ENCODE measurements at places on chromosomes 12 and 14.

DNA sequence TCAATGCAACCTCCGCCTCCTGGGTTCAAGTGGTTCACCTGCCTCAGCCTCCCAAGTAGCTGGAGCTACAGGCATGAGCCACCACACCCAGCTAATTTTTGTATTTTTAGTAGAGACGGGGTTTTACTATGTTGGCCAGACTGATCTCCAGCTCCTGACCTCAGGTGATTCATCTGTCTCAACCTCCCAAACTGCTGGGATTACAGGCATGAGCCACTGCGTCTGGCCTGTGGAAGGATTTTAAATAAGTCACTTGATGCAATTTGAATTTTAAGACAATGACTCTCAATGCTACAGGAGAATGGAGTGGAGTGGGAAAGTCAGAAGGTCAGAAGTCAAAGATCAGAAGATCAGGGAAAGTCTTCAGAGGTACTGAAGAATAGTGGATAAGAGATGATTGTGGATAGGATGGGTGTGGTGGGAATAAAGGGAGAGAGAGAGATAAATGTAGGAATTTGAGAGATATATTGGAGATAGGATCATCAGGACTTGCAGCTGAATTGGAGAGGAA lies 15.4 kb downstream of the TMEM52B start:
- no peak for DNase-seq

DNA sequence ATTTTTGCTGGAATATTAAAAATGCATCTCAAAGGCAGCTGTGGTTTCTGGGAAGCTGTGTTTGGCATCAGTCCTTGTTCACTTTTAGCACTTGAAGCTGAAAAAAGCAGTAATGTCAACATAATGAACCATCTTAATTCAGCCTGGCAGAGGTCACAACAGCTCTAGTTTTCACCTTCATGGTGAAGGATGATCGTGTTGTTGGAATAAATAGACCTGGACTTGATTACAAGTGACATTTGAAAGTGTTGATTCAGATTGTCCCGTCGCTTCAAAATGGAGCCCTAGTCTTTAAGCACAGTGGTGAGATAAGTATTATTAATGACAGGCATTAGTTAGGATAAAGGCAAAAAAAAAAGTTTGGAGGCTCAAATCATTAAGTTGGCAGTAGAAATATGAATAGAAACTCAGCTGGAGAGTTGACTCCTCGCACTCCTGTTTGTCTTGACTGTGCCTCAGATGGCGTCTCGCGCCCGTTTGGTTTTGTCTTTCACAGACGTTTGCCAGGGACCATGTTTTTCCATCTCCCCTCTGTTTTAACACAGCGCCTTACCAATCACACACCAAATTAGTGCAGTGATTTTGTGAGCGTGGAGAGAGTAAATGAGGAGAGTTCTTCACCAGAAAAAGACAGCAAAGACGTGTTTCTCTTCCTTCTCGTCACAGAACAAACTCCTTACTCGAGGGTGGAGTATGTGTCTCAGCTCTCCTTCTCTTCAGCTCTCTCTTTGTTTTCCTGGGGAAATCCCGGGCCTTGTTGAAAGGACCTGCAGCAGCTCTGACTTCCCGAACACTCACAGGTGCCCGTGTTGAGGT lies 53.4 kb upstream of the MMP17 start:
- no peak for DNase-seq

DNA sequence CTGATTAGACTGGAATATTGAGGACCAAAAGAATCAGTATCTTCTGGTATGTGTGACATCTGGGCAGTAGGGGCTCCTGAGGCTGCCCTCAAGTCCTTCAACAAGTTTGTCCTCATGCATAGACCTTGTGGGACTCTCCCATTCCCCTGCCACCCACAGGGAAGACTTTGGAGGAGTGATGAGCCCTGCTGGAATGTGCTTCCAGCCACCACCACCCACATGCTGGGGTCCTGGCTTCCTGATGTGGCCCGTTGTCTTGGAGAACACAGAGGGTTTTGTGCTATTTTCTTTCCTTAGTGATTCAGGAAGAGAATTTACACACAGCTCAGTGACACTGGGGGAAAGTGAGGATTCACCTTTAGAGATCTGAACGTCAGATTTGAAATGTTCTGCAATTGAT lies 29.2 kb upstream of the SEL1L start:
- no peak for DNase-seq

DNA sequence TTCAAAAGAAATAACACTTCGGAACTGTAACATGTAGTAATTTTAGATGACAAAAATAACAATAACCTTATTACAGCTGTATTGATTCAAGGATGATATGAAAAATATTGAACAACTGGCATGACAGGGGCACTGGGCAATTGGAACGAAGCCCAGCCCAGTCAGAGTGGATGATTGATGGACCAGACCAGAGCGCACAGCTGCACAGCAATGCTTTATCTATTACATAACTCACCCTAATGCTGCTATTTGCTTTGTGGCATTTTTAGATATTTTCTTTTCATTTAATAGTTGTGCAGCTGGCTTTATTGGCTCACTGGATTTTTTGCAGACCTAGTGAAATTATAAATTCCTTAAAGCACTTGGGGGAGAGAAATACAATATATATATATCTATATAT lies 26.9 kb upstream of the FERMT2 start:
- no peak for DNase-seq

DNA sequence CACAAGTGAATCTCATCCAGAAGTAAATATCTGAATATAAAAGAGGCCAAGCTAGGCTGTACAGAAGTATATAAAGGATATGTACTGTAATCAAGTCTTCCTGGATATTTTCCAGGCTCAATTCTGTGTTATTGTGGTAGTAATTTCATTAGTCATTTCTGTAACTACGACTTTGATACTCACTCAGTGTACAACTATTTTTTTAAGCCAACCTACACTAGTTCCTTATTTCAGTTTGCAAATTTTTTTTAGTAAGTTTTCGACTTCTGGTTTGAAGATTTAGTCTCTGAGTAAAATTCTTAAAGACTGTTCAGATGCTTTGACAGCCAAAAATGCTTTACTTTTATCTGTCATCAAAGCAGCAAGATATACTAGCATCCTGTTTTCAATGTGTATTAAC lies 130.8 kb downstream of the CAPZA3 start:
- no peak for DNase-seq

GRCh38 chr12:45273717-45274271 lies 57.9 kb downstream of the ANO6 start:
- no peak for DNase-seq

- DNase-seq = no peak
These were observed 48.0 kb downstream of the SLC17A8 start for GRCh38 chr12:100404769-100405407.

- DNase-seq = no peak
These were observed 121.6 kb upstream of the RTL1 start for GRCh38 chr14:101025131-101025530.

GRCh38 chr12:83603106-83603505 lies 916.4 kb downstream of the TMTC2 start:
- DNase-seq = no peak

DNA sequence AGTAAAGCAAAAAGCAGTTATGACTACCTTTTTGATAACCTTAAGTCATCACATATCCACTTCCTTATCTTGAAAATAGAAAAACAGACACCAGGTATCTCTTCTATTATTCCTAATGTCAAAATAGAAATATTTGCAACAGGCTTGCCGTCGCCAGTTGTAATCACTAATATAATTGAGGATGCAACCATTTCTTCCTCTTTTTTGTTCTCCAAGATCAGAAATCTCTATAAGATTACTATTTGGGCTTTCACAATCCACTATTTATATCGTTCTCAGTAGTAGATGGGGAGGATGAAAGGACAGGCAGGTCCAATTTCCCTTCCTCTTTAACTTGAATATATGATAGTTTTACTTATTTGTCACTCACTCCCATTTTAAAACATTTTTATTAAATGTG lies 130.2 kb upstream of the HMGA2 start:
- no peak for DNase-seq

DNA sequence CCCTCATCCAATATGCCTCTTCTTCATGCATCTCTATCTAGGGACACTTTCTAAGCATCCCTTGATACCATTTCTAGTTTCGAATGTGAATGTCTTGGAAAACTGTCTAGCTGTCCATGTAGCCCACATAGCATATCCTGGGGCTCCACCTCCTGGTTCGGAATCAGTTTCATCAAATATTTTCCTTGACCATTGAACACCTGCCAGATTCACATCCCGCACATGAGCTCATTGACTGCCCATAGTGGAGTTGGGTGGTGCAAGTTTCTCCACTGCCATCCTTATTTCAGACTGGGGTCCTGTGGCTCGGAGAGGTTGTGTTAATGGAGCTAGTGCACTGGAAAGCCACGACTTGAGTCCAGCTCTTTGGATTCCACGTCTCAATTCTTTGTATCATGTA lies 58.6 kb upstream of the TMEM263 start:
- DNase-seq = no peak

DNA sequence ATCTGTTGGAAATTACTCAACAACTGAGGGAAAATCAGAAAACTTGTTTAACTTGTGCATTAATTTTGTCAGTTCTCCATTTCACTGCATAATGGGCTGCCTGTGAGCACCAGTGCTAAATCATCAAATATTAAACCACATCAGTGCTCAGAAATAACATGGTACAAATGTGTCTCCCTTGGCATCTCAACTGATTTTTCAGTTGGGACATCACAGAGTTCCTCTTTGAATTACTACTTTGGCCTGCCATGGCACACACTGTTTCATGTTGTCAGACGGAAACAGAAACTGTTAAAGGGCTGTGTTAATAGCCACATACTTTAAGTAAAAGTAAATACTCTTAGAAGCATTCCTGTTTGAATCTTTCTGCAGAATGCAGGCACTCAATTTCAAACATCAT lies 42.1 kb upstream of the STRN3 start:
- DNase-seq = no peak

Data from stimulated activated CD4-positive, alpha-beta T cell treated with anti-CD3 and anti-CD28 coated beads, Interleukin-15, amount 100 ng/mL, for 1 hour (primary cell).